ENCODE measurements at places on chromosomes 3 and 15. TPM values are rescaled to one million over a fixed set of nuclear protein-coding genes. Genes with fewer than 3 reads are reported as not detected.

- peaks cover 15% of the 10 kb centered on the region for H3K36me3 ChIP-seq
- no peaks in the 10 kb centered on the region for H3K27me3 ChIP-seq
- peak within 1 kb of the TSS; percentile 86 for H3K27ac ChIP-seq
- H3K4me1 ChIP-seq, result no peaks in the 10 kb centered on the region
- peak; percentile 96 for DNase-seq
- H3K4me3 ChIP-seq, result peak within 1 kb of the TSS; percentile 65
Observed at GRCh38 chr15:43105778-43106485, at the start of gene UBR1. Gene UBR1, minus strand, starts transcription at chr15:43106038. Its CDS starts 16 bp downstream, at chr15:43106022.

- no peaks in the 10 kb centered on the region for H3K36me3 ChIP-seq
- peaks cover 28% of the 10 kb centered on the region for H3K4me1 ChIP-seq
- peak; percentile 77 for DNase-seq
- H3K27ac ChIP-seq, result peak overlapping the region; percentile 93
- peak overlapping the region; percentile 85 for H3K4me3 ChIP-seq
Observed at GRCh38 chr3:73624017-73624820, 522 bp downstream of the PDZRN3 start.

GRCh38 chr15:53354874-53355273, 404.6 kb downstream of the WDR72 start:
- no peak for DNase-seq
- H3K4me1 ChIP-seq, result no peaks in the 10 kb centered on the region
- H3K4me3 ChIP-seq, result no peak overlapping the region
- H3K36me3 ChIP-seq, result no peaks in the 10 kb centered on the region
- no peaks in the 10 kb centered on the region for H3K27me3 ChIP-seq
- H3K27ac ChIP-seq, result no peak overlapping the region

DNA sequence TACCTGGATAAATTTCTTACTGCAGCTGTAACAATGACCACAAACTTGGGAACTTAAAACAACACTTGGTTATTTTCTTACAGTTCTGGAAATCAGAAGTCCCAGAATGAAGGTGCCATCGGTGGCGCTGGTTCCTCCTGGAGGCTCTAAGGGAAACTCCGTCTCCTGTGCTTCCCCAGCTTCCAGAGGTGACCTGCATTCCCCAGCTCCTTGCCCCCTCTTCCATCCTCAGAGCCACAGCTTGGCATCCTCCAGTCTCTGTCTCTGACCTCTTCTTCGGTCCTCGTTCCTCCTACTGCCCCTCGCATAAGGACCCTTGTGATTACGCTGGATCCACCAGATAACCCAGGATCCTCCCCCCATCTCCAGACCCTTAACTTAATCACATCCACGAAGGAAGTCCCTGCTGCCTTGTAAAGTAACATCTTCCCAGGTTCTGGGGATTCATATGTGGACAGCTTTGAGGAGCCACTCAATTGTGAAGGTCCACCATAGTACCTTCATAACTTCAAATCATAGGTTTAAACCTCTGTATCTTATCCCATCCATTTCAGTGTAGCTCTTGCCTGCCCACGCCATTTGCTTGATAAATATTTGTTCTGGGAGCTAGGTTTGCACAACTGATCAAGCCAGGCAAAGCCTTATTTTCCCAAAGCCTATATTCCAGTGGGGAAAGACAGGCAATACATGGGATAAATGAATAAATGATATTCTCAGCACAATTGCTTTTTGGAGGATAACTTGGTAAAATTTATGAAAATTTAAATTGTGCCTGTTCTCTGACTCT, 34.8 kb downstream of the KLF15 start:
- H3K27ac ChIP-seq, result no peak overlapping the region
- no peaks in the 10 kb centered on the region for H3K36me3 ChIP-seq

DNA sequence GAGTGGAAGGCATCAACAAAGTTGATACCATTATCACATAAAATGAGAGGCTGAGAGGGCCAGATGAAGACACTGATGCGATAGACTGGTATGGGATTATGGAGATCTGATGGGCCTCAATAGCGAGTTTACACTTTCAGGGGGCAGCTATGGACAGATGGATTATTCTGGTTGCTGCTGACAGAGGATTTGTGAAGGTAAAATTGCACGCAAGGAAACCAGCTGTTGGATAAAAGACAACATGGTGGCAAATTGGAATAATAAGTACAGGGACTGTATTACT, 203.9 kb downstream of the MBNL1 start:
- no peak for DNase-seq
- no peaks in the 10 kb centered on the region for H3K27me3 ChIP-seq
- H3K4me1 ChIP-seq, result no peaks in the 10 kb centered on the region
- H3K36me3 ChIP-seq, result no peaks in the 10 kb centered on the region
- H3K27ac ChIP-seq, result peak overlapping the region; percentile 43
- H3K4me3 ChIP-seq, result no peak overlapping the region

TEX9 gene
- total RNA-seq, result 8.2 TPM

GRCh38 chr15:66907826-66908743, 157.3 kb upstream of the SMAD3 start:
- peaks cover 37% of the 10 kb centered on the region for H3K4me1 ChIP-seq
- DNase-seq, result peak; percentile 88
- H3K27me3 ChIP-seq, result no peaks in the 10 kb centered on the region
- H3K27ac ChIP-seq, result peak overlapping the region; percentile 75

DNA sequence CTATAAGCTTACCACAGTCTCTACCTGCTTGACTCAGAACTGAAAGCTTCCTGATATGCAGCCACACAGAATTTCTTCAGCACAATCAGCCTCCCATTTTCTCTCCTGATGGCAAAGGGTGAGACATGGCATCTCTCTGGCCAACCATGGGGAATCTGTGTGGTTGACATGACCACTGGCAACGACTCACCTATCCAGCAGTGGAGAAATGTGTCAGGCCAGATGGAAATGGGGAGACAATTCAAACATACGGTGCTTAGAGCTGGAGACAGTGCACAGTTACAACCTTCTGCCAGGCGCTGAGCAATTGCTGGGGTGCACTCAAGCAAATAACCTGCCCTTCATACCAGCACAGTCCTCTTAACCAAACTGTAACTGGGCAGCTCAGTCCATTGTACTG, 3.6 kb downstream of the ZNF385D start:
- H3K4me1 ChIP-seq, result peaks cover 14% of the 10 kb centered on the region
- no peaks in the 10 kb centered on the region for H3K27me3 ChIP-seq
- H3K27ac ChIP-seq, result peak overlapping the region; percentile 10
- H3K36me3 ChIP-seq, result no peaks in the 10 kb centered on the region
- no peak for DNase-seq

DNA sequence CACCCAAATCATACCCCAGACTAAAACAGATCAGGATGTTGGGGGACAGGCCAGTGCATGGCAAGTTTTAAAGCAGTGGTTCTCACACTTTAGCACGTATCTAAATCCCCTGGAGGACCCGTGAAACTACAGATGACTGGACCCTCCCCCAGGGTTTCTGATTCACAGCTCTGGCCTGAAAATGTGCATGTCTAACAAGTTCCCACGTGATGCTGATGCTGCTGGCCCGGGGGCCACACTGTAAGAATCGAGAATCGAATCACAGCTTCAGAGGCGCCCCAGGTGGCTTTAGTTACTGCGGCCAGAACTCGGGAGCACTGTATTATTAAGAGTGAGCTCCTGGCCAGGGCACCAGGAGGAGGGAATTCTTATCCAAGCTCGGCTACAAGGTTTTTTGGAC, 11.6 kb downstream of the ADAMTS17 start:
- H3K4me1 ChIP-seq, result no peaks in the 10 kb centered on the region
- H3K36me3 ChIP-seq, result no peaks in the 10 kb centered on the region
- no peak for DNase-seq
- H3K27ac ChIP-seq, result no peak overlapping the region
- H3K27me3 ChIP-seq, result no peaks in the 10 kb centered on the region
- H3K4me3 ChIP-seq, result no peak overlapping the region

Data from sigmoid colon (tissue), 7 donors.